ENCODE measurements at places on chromosomes 3 and 15.

GRCh38 chr3:170386468-170386867, 29.0 kb downstream of the SKIL start:
- no peak for DNase-seq

- DNase-seq, result no peak
These were observed 1.4 kb downstream of the ATP11B start for GRCh38 chr3:182794455-182795388.

GRCh38 chr3:55584716-55585368, 97.7 kb upstream of the WNT5A start:
- no peak for DNase-seq

DNA sequence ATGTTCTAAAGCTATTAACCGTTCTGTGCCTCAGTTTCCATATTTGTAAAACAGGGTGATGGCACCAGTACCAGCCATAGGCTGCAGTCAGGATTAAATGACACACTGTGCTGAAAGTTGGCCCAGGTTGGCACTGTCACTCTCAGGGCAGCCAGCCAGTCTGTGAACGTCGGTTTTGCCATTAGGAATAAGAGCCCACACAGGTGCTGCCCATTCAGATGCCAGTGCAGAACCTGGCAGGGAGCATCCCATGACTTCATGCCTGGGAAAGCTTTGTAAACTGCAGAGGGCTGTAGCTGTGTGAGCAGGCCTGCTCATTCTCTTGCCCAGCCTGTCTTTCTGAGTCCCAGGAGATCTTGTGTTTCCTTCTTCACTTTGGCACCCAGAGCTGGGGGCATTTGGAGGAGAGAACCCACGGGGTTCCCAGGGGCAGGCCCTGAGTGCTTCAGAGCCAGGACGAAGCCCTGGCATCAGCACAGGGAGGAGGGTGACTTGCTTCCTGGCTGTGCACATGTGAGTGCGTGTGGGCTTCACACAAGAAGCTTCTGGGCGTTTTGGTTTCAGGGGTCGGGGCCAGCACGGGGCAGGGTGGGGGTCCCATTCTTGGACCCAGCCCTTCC, 46.9 kb downstream of the ZNF710 start:
- DNase-seq, result no peak

DNA sequence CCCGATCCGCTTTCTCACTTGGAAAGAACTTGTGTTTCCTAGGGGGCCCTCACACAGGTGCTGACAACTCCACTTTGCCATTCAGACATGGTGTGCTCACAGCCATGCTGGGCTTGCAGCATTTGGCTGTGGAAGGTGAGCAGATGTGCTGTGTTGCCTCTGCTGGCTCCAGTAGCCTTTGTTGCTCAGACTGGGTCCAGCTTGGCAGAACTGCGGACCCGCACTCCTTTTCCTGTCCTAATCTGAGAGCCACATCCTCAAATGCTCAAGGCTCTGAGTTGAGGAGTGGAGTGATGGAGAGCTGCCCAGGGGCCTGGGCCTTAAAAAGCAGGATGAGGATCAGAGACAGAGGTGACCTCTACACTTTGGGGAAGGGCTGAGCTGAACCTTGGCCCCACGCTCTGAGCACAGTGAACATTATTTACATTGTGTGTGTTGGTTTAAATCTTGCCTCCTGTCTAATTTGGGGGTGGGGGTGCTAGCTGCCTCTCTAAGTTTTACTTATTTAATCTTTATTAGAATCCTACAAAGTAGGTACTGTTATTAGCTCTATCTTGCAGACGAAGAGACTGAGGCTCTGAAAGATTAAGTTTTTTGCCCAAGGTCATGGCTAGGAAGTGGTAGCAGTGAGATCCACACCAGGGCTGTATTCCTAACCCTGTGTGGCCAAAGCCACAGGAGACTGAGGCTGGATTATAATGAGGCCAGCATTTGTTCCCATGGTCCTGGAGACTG, 17.2 kb downstream of the ACOX2 start:
- DNase-seq, result no peak

DNA sequence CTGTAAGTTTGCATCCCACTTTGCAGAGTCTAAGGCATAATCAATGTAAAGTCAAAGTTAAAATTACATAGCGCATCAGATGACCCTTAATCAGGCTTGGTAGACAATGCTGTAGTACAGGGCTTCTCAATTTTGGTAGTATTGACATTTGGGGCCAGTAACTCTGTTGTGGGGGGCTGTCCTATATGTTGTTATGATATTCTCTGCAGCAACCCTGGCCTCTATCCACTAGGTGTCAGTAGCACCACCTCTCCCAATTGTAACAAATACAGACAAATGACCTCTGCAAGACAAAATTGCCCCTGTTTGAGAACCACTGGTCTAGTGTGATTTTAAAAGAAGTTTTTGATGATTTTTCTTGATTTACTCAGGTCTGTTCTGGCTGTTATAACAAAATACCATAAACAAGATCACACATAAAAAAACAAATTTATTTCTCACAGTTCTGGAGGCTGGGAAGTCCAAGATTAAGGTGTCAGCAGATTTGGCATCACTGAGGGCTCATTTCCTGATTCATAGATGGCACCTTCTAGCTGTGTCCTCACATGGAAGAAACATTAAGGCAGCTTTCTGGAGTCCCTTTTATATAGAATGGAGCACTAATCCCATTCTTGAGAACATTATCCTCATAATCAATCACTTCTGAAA, 37.6 kb upstream of the SLC9A9 start:
- DNase-seq, result peak; percentile 21

GRCh38 chr3:31568649-31569048, 35.9 kb downstream of the STT3B start:
- DNase-seq, result no peak

Data from NCI-H526 treated with DMSO at 0.1 percent for 48 hours (cell line).